ENCODE measurements at places on chromosomes 2 and 18.

DNA sequence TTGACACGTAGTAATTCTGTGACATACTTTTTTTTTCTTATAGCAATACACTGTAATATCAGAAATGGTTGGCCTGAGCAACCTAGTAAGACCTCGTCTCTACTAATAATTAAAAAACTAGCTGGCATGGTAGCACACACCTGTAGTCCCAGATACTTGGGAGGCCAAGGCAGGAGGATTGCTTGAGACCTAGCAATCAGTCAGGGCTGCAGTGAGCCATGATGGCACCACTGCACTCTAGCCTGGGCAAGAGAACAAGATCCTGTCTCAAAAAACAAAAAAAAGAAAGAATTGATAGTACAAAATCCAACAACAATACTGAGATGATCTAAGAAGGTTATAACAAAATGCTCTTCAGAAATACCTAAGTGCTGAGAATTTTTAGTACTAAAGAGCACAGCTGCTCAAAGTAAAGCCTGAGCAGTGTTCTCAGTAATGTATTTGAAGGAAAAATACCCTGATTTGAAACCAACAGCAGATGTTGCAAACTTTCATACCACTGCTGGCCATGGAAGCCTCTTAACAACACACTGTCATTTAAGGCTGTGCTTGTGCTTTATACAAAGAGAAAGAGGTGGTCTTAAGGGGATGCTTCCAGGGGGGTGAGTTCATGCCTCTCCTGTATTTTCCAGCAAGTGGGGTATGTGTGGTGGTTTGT is 132.6 kb upstream of the CDCA7 start:
- no peak for DNase-seq

GRCh38 chr2:26847307-26847654 is 651 bp upstream of the DPYSL5 start:
- DNase-seq: no peak

- DNase-seq: no peak
These were observed 540.7 kb upstream of the NETO1 start for GRCh38 chr18:73408469-73408868.

GRCh38 chr18:74760436-74760835 is 162.8 kb downstream of the ZNF407 start:
- no peak for DNase-seq

GRCh38 chr2:161905389-161906046 is 168.5 kb downstream of the DPP4 start:
- peak; percentile 15 for DNase-seq

GRCh38 chr2:204722691-204723090 is 177.4 kb downstream of the PARD3B start:
- peak; percentile 3 for DNase-seq

DNA sequence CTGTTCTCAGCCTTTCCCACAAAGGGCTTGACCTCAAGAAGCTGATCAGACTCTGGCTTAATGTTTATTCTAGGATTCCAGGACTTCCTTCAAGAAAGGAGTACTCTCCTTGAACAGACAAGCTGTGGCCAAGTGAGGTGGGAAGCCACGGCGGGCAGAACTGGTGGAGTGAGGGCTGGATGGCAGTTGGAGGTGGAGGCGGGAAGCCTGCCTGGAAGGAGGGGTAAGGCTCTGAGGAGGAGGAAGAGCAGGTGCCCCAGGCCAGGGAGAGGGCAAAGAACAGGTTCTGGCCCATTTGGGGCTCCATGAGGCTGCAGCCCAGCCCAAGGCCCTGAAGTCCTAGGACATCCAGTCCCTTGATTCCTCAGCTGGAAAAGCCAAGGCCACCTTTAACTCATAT is 143.9 kb downstream of the CYP26B1 start:
- DNase-seq: no peak

DNA sequence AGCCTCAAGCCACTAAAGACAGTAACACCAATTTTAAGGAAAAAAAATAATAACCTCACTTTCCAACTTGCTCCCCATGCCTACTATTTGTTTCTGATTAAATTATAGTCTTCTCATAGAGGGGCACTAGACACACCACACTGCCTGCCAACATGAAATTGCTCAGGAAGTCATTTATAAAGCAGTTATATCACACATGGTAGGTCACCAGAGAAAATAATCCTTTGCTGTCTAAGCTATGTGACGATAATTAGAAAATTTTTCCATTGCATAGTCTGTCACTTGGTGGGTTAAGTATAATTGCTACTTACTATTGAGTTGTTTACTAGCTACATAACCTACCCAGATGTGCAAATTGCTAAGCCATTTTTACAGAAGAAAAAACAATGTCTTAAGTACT is 85.2 kb downstream of the INO80D start:
- DNase-seq: no peak

GRCh38 chr2:67977464-67977863 is 85.3 kb downstream of the C1D start:
- no peak for DNase-seq

DNA sequence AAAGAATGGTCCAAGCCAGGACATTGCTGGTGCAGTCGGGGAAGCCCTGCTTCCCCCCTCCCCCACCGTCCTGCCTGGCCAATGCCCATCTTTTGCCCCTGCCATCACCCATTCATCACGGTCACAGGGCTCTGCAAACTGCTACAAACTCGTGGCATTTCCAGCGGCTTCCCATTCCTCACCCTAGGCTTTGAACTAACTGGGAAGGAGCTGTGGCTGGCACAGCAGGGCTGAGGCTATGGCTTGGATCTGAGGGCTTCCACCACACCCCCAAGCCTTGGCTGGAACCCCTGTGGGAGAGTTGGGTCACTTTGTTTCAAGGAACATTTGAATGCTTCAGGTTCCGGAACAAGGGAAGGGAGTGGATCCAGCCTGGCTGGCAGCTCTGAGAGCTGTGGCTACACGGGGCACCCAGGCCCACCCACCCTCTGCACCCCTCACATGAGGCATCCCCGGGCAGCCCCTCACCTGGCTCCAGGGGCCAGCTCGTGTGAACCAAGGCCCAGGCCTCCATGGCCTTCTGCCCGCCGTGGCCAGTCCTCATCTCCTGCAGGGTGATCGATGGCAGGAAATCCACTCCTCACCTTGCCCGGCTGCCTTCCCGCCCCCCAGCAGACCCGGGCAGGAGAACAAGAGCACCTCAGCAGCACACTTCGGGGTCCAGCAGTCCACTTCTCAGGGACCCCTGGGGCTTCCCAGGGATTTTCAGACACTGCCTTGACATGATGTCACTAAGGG is 58.8 kb upstream of the OTOS start:
- DNase-seq: no peak

DNA sequence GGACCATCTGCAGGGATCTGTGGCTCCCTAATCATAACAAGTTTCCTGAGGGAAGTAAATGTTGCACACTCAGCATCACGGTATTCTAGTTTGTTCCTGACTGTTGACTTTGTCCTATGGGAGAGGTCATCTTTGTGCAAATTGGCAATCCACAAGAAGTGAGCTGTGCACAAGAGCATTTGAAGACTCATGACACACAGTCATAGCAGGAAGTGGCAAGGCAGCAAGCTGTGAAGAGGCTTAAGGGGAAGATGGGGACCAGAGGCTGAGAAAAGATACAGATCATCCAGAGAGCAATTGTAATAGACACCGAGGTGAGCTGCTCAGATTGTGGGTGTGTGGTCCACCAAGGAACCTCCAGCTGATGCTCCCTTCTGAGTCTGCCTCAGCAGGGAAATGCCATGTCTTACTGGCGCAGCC is 2.7 kb downstream of the TNP1 start:
- no peak for DNase-seq

GRCh38 chr2:69926849-69927515 is 12.1 kb downstream of the MXD1 start:
- DNase-seq: peak; percentile 75

GRCh38 chr2:161283926-161284325 is 24.3 kb upstream of the PSMD14 start:
- no peak for DNase-seq

GRCh38 chr2:215749092-215749957 is 264.0 kb downstream of the MREG start:
- DNase-seq: peak; percentile 96

DNA sequence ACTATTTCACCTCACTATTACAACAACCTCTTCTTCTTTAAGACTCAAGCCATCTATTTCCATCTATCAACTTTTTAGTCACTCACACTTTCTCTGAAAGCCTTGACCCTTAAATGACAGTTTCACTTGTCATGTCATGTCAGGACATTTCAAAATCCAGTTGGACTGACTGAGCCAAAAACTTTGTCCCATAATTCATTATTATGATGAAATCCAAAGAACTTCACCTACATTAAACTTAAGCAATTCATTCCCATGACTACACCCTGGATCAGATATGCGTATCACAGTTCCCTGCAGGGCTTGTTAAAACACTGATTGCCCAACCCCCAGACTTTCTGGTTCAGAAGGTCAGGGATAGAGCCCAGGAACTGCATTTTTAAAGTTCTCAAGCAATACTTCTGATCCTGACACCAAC is 26.5 kb downstream of the LDAH start:
- no peak for DNase-seq

GRCh38 chr2:191405546-191405945 is 160.3 kb downstream of the MYO1B start:
- no peak for DNase-seq

DNA sequence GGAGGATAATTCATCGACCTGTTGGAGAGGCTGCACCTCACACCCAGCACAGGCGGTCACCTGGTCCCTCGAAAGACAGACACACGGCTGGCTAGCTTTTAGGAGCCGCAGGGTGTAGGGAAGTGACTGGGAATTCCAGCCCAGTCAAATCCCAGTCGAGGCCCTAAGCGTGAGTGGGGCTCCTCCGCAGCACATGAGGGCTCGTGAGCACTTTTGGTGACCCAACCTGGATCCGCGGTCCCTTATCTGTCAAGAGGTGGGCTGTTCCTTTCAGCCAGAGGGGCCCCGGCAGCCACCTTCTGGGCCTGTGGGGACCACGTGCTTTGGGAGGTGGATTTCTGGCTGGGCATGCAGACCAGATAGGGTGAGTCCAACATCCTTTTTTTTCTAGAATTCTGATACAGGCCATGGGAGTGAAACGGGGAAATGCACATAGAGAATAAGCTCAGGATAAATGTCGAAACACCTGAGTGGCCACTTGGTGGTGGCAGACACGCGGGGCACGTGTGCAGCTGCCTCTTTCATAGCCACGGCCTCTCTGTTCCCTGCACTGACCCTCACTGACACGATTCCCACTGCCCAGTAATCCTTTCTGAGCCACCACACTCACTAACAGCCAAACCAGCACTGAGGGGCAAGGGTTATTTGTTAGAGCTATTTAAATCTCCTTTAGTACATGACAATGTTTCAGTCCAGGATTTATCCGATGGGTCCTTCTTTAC is 148.4 kb upstream of the PXDN start:
- DNase-seq: no peak

- DNase-seq: peak; percentile 14
These were observed 43.8 kb downstream of the SOCS6 start for GRCh38 chr18:70332694-70333093.

- no peak for DNase-seq
These were observed 41.6 kb downstream of the GCA start for GRCh38 chr2:162385536-162385935.

DNA sequence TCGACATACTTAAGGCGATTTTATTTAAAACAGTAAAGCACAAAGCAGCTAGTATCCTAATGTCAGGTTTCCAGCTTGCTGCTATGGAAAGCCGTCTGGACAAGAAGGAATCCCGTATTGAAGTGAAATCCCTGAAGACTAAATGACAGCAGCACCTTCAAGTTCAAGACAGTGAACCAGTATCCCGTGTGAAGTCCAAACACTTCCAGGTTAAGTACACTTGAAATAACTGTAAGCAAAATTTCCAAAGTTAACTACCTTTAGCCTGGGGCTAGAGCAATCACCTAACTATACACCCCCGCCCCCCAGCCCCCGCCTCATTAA is 1.2 kb downstream of the MBOAT2 start:
- no peak for DNase-seq

DNA sequence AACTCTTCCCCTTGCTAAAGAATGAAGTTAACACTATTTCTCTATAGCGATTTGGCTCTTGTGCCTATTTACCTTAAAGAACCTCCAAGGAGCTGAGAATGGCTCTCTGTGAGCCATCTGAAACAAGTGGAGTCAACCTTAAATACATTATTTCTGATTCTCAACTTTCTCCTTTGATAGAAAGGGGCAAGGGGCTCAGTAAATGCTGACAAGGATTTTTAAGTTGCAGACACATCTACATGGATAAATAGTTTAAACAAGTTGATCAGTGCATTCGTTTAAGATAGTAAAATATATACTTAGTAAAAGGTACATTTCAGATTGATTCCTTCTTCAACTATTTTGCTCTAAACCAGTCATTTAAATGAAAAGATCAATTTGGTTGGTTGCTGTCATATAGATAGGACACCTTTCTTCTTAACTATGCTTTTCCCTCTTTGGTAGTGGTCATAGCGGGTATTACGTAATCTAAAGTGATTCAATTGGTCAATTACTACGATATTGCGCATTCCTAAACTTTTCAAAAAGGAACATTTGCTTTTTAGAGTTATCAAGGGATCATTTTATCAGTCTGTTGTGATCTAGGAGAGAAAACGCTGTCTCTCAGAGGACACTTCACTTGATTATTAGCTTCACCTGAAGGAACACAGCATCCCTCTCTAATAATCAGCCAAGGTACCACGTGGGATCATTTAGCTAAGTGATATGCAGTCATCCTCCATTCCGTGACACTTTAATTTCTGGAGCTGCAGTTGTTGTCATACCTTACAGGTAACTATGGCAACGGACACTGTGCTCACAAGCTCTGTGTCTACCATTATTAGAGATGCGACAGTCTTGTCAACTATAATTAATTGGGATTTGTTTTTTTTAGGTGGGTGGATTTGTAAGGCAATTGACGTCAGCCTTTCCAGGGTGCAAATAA is 50.9 kb upstream of the KCNE4 start:
- DNase-seq: no peak

GRCh38 chr2:85437488-85438200 is 19.1 kb downstream of the SH2D6 start:
- DNase-seq: peak; percentile 93

DNA sequence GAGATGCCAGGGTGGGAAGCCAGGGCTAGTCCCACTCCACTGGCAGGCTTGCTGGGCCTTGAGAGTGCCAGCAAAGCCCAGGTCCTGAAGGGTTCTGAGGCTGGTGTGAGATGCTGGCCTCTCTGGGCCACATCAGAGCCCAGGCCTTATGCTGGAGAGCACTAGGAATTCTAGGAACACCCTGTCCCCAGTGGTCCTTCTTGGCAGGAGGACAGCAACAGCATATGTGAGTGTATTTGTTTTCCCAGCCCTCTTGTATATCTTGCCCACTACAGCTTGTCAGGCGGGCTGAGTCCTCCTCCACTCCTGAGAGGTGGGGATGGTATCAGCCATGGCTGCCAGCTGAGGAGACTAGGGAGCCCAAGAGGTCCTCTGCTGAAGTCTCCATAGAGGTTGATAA is 327.0 kb downstream of the PDE11A start:
- no peak for DNase-seq

- DNase-seq: no peak
These were observed 77.5 kb upstream of the PAPOLG start for GRCh38 chr2:60678551-60678950.

- no peak for DNase-seq
These were observed 3.0 kb downstream of the CNNM4 start for GRCh38 chr2:96763511-96764252.

- no peak for DNase-seq
These were observed 40.8 kb downstream of the BUB1 start for GRCh38 chr2:110637093-110637492.
